ENCODE measurements at places on chromosomes 12 and 14.

GRCh38 chr12:124391340-124392261 lies 96.7 kb downstream of the RFLNA start:
- no peak for DNase-seq

- no peak for DNase-seq
These were observed 771 bp downstream of the OTX2 start for GRCh38 chr14:56809270-56810146.

- DNase-seq, result no peak
These were observed 22.7 kb downstream of the TBX3 start for GRCh38 chr12:114661245-114661644.

- no peak for DNase-seq
These were observed 26.8 kb downstream of the AMN1 start for GRCh38 chr12:31702047-31702446.

Measured in progenitor cell of endocrine pancreas (in vitro differentiated cells).